ENCODE measurements at places on chromosomes 16 and 17.

- H3K27me3 ChIP-seq, result no peaks in the 10 kb centered on the region
- H3K4me1 ChIP-seq, result no peaks in the 10 kb centered on the region
- peaks cover 89% of the 10 kb centered on the region for H3K36me3 ChIP-seq
- no peak overlapping the region for H3K27ac ChIP-seq
- DNase-seq, result no peak
Observed at GRCh38 chr16:46961373-46962353, 11.8 kb downstream of the DNAJA2 start.

DNA sequence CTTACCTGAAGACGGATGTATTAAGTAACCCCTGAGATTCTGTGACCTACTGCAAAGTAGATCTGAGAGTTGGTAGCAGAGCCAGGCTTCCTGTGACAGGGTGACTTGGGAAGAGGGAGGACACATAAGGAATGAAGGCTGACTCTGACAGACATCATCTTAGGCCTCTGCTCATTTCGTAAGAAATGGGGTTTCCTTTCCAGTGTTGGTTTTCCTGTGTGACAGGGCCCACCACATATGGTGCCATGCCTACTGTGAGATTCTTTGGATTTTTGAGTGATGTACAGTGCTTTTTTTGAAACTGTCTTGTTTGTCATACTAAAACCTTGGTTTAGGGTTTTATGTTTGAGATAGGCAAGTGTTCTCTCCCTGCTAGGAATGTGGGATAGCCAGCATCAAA lies 12.7 kb downstream of the LIG3 start:
- H3K27me3 ChIP-seq, result no peaks in the 10 kb centered on the region
- no peak for DNase-seq
- H3K27ac ChIP-seq, result no peak overlapping the region
- H3K36me3 ChIP-seq, result peaks cover 56% of the 10 kb centered on the region

- no peaks in the 10 kb centered on the region for H3K4me1 ChIP-seq
- H3K27ac ChIP-seq, result no peak overlapping the region
- no peaks in the 10 kb centered on the region for H3K36me3 ChIP-seq
- no peaks in the 10 kb centered on the region for H3K27me3 ChIP-seq
- no peak overlapping the region for H3K4me3 ChIP-seq
Observed at GRCh38 chr16:23048164-23048563, 101.1 kb downstream of the USP31 start.

- no peaks in the 10 kb centered on the region for H3K36me3 ChIP-seq
- H3K4me3 ChIP-seq, result peak overlapping the region; percentile 23
- no peaks in the 10 kb centered on the region for H3K4me1 ChIP-seq
- H3K27me3 ChIP-seq, result no peaks in the 10 kb centered on the region
- no peak overlapping the region for H3K27ac ChIP-seq
- DNase-seq, result no peak
Observed at GRCh38 chr16:56102183-56102686, 89.1 kb upstream of the GNAO1 start.

DNA sequence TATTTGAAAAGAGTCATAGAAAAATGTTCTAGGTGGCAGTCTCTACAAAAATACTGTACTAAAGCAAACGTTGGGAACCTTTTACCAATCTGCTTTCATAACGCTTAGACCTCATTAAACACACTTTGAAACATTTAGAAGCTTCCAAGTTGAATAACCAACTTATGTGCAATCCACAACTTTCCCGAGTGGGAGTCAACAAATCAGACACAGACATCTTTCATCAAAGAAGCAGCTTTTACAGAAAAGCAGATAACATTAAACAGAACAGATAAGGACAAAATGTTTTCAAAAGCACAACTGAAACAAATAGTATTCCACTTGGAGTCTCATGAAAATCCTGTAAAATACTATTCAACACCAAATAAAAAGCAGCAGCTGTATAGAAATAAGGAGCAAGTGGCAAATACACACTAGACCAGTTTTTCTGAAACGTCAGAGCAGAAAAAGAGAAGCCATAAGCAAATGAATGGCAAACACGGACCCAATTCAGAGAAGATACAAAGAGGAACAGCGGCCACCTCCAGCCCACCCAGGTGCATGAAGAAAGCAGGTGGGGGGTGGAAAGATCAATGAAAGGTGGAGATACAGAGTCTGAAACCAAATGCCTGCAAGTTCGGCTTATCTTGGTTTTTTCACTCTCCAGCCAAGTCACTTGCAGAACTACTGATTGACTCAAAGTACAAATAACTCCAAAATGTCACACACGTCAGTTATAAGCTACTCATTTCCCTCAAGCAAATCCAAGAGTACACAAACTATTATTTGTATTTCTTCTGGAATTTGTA lies 18.4 kb upstream of the FBF1 start:
- no peaks in the 10 kb centered on the region for H3K4me1 ChIP-seq
- H3K4me3 ChIP-seq, result no peak overlapping the region
- no peak for DNase-seq
- H3K27ac ChIP-seq, result no peak overlapping the region
- peaks cover 24% of the 10 kb centered on the region for H3K36me3 ChIP-seq
- no peaks in the 10 kb centered on the region for H3K27me3 ChIP-seq

Data from ascending aorta (tissue), 2 donors.